ENCODE measurements at places on chromosomes 13 and 19.

GRCh38 chr13:94345374-94346195 lies 133.9 kb downstream of the DCT start:
- no peak for DNase-seq

DNA sequence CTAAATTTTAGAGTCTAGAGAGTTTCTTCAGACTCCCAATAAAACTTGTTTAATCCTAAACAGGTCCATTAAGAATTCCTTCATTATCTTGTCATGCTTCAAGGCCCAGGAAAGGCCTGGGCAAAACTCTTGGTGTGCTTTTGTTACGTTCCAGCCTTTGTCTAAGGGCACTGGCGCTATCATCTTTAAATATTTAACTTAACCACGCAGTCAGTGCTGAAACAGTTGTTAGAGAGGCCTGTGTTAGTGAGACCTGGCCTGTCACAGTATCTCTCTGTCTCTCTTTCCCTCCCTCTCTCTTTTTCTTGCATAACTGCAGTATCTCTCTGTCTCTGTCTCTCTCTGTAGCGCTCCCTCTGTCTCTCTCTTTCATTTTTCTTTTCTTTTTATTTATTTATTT lies 8.2 kb upstream of the OR1M1 start:
- no peak for DNase-seq

DNA sequence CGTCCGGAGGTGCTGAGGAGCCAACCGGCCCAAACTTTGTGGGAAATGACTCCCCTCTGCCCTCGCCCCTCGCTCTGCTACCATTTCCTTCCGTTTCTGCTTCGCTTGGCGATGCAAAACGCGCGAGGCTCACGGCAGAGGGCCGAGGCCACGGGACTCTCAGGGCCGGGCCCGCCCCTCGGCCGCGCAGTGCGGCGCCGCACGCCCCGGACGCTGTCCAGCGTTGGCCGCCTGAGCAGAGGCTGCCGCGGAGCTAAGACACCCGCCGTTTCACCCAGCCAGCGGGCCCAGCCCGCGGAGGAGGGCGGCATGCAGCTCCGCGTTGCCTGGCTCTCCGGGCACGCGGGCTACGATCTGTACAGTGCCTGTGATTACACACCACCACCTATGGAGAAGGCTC lies 2.1 kb upstream of the ZNF578 start:
- no peak for DNase-seq

DNA sequence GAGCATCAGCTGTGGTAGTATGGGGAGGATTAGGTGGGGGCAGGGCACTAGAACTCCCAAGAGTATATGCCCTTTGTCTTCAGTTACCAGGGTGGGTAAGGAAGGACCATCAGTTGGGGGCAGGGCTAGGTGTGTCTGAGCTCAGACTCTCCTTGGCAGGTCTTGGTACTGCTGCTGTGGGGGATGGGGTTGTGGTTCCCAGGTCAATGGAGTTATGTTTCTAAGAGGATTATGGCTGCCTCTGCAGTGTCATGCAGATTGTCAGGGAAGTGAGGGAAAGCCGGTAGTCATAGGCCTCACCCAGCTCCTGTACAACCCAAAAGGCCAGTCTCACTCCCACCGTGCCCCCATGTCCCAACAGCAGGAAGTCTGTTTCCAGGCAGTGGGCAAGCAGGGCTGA lies 8.8 kb upstream of the ZNF578 start:
- DNase-seq, result no peak

GRCh38 chr19:3801412-3802096 lies 15.4 kb upstream of the MATK start:
- peak; percentile 62 for DNase-seq

DNA sequence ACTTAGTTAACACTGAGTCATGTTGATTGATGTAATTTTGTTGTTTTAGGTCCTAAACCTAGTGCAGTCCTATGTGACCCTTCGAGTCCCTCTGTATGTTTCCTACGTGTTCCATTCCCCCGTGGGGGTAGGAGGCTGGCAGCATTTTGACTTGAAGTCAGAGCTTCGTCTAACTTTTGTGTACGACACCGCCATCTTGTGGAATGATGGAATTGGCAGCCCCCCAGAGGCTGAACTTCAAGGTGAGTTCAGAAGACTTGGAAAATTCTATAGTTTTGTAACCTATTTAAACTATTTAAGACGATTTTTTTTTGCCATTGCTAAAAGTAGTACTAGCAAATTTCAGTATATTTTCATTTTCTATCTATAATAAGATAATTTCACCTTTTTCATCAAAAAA lies 117.9 kb downstream of the STOML3 start:
- DNase-seq, result peak; percentile 32

DNA sequence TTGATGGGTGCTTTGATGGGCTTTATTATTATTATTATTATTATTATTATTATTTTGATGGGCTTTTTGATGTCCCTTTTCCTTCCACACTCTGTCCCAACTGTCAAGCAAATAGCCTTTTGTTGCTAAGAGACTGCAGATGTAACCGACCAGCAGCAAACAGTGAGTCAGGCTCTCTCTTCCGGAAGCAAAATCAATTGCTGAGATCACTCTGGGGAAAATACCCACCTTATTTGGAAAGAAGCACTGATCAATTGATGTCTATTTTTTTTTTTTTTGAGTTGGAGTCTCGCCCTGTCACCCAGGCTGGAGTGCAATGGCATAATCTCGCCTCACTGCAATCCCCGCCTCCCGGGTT lies 2.9 kb downstream of the LDLR start:
- peak; percentile 41 for DNase-seq

- DNase-seq, result no peak
These were observed 118.6 kb downstream of the DLEU7 start for GRCh38 chr13:50724913-50725312.

GRCh38 chr13:52650731-52651130 lies 1.9 kb upstream of the SUGT1 start:
- no peak for DNase-seq

DNA sequence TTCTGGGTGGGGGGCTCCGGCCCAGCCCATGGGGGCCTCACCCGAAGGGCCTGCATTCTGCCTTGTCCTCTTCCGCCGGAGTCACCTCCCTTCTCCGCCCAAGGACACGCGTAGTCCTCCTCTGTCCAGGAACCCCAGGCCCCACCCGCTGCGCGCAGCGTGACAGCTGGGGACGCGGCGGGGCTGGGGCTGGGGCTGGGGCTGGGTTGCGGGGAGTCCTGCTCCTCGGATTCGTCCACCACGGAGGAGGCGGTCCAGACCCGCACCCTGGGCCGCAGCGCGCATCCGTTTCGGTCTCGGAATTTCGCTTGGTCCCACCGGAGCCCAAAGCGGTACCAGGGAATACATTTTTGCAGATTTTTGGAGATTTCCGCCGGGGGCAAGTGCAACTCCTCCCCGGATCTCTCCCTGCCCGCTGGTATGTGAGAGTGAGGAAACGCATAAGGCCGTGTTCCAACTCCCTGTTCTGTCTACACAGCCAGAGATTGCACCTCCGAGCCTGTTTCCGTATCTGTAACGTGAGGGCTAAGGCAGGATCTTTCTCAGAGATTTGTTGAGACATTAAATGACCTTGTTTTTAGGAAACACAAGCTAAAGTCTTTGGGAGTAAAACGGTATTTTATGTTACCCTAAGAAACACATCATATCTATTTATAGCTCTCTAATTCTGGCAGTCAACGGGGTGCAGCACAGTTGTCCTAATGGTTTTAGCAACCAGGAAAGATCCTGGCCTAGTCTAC lies at the start of gene COX7A1:
COX7A1 (minus strand) TSS at position 96 of the 740 bp plus-strand sequence; CDS start at position 56, 40 bp downstream.
- DNase-seq, result no peak

GRCh38 chr13:46071590-46072249 lies 19.2 kb upstream of the ZC3H13 start:
- no peak for DNase-seq

GRCh38 chr13:52906122-52906903 lies 57.9 kb upstream of the PCDH8 start:
- DNase-seq, result no peak

- no peak for DNase-seq
These were observed at the start of gene LPAR6 for GRCh38 chr13:48412881-48413351. TSS of gene LPAR6 (minus strand) at chr13:48413113. CDS start at chr13:48412423, 690 bp downstream.

GRCh38 chr13:79273045-79273444 lies 133.0 kb downstream of the RBM26 start:
- no peak for DNase-seq

GRCh38 chr13:85498774-85499173 lies 300.4 kb downstream of the SLITRK6 start:
- no peak for DNase-seq

DNA sequence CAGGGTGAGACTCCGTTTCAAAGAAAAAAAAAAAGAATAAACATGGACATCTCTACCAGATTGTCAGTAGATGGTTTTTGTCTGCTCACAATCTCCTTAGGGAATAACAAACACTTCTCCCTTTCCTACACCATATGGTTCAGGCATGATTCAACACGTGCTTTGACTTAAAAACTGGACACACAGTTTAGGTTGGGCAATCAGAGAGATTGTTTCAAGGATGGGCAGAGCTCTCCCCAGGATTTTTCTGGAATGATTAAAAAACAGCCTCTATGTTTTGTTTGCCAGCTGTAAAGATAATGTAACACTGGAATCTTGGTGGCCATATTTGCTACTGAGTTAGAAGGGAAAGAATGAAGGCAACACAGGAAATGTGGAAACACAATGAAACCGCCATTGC lies 150.1 kb upstream of the TSC22D1 start:
- no peak for DNase-seq

- DNase-seq, result no peak
These were observed 1.7 kb downstream of the CARD8 start for GRCh38 chr19:48253999-48254398.

DNA sequence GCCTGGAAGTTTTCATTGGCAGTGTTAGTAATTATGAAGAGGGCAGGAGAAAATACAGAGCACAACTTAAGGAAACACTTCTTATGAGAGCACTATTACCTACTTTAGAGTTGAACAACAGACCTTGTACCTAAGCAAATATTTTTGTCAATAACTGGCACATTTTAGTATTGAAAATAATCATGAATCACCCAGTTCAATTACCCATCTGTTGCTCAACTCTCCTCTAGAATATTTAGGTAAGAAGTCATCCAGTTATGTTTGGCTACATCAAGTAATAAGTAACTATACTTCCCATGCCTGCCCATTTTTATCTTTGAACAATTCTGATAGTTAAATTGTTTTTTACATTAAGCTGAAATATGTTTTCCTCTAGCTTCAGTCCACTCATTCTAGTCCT lies 893.4 kb downstream of the DIAPH3 start:
- DNase-seq, result no peak

DNA sequence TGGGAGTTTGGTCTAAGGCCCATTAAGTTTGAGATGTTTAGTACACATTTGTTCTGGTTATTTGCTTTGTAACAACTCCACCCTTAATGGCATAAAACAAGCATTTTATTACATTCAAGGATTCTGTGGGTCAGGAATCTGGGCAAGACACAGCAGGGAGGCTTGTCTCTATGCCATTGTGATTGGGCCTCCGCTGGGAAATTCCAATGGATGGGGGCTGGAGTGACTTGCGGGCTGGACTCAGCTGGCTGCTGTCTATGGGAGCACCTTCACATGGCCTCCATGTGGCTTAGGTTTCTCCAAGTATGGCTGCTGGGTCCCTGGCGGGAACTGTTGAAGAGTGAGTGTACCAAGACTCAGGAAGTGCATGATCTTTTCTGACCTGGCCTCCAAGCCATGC lies 159.0 kb downstream of the PAN3 start:
- DNase-seq, result no peak

DNA sequence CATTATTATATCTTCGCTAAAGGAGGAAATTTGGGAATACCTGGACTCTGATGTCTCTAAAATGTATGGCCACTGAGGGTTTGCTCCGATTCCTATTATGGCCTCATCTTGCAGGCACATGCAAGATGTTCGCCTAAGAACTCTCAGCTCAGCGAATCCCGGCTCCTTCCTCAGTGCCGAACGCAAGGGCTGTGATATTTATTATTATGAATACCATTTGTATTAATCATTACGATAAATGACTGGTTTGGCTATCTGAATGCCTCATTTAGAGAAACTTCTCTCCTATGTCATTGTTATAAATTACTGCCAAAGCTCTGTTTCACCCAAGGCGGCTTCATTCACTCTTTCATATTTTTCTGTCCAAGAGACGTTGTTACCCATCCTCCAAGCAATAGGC lies 369.7 kb upstream of the TSHZ3 start:
- no peak for DNase-seq

GRCh38 chr19:12872941-12873890 lies 8.0 kb downstream of the DNASE2 start:
- peak; percentile 58 for DNase-seq

DNA sequence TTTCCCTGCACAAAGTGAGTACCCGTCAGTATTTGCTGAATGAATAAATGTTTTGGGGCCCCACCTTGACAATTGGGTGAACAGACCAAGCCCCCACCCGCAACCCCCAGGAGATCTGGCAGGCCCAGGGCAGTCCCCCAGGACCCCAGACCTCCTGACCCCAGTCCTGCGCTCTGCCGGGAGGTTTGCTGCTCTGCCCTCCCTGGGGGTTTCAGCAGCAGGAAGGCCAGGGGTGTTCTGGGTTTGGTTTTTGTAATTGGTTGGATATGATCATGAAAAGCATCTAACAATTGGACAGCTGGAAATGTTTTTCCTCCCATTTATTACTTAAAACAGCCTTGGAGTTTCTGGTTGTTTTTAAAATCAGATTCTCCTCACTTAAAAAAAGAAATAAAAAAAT lies 193.8 kb downstream of the URI1 start:
- DNase-seq, result no peak

- no peak for DNase-seq
These were observed 95.6 kb upstream of the RFC3 start for GRCh38 chr13:33722216-33722915.

DNA sequence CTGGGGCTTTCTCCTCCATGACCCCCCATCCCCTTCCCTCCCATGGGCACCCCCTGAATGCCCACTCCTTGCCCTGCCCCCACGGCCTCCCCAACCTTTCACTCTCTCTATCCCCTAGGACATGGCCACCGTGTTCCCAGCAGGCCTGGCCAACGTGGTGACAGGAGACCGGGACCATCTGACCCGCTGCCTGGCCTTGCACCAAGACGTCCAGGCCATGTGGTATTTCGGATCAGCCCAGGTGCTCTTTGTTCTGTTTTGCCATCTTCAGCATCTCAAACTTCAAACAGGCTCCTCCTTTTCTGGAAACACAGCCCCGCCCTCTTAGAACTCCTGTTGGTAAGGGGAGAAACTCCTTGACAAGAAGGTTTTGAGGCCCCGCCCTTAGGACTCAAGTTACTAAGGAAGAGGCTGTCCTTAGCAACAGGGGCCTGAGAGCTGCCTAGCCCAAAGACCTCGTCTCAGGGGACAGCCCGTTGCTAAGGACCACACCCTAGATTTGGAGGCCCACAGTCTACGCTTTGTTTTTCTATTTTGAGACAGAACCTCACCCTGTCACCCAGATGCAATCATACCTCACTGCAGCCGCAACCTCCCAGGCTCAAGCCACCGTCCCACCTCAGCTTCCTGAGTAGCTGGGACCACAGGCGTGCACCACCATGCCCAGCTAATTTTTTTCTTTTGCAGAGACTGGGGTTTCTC lies 5.1 kb upstream of the FLT3LG start:
- peak; percentile 76 for DNase-seq

GRCh38 chr13:48570216-48570828 lies 37.4 kb upstream of the RCBTB2 start:
- no peak for DNase-seq

- no peak for DNase-seq
These were observed 25.0 kb downstream of the PRKD2 start for GRCh38 chr19:46691948-46692347.
